Sigmoid colon (tissue), 7 donors: ENCODE measurements at places on chromosomes 2 and 18. TPM values are rescaled to one million over a fixed set of nuclear protein-coding genes. Genes with fewer than 3 reads are reported as not detected.

TPRKB gene
- 45.9 TPM for total RNA-seq

SEMA4F gene
- total RNA-seq: 3.9 TPM

PDE1A gene
- 17.2 TPM for total RNA-seq

TRAPPC12 gene
- 79.5 TPM for total RNA-seq

ADAM23 gene
- total RNA-seq: 0.99 TPM

IL36RN gene
- total RNA-seq: not detected

DNA sequence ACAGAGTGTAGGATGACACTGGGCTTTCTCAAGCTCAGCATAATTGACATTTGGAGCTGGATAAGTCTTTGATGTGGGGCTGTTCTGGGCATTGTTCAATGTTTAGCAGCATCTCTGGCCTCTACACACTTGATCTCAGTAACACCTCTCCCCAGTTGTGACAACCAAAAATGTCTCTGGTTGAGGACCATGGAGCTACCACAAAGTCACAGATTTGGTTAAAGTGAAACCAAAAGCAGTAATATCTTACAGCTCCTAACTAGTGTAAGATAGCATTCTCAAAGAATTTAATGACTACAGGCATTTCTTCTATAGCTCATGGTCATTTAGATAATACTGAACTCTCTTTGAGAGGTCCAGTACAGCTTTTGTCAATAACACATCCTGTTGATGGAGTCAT, 23.4 kb upstream of the PAX3 start:
- H3K27ac ChIP-seq: no peak overlapping the region
- no peak for DNase-seq
- H3K4me3 ChIP-seq: no peak overlapping the region
- H3K4me1 ChIP-seq: peaks cover 20% of the 10 kb centered on the region
- no peaks in the 10 kb centered on the region for H3K36me3 ChIP-seq

GRCh38 chr2:126781206-126781605, 117.5 kb upstream of the TEX51 start:
- H3K36me3 ChIP-seq: no peaks in the 10 kb centered on the region
- no peak overlapping the region for H3K27ac ChIP-seq
- no peak overlapping the region for H3K4me3 ChIP-seq
- H3K27me3 ChIP-seq: no peaks in the 10 kb centered on the region
- DNase-seq: no peak

DNA sequence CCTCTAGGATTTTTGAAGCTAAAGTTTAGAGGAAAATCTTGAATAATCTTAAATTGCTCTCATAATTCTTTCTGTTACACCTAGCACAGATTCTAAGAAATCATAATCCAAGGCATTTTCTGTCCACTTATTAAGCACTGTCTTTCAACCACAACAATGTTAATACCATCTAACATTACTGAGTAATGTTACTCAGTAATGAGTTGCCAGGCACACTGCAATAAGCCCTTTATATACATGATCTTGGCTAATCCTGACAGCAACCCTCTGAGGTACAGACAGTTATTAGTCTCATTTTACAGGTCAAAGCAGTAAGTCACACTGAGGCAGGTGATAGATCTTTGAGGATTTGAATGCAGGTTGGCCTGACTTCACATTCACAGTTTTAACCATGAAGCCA, 291.9 kb downstream of the ALK start:
- H3K27ac ChIP-seq: no peak overlapping the region
- H3K27me3 ChIP-seq: no peaks in the 10 kb centered on the region
- no peak for DNase-seq

GRCh38 chr2:15298770-15299169, 262.4 kb downstream of the NBAS start:
- H3K27ac ChIP-seq: no peak overlapping the region
- no peaks in the 10 kb centered on the region for H3K4me1 ChIP-seq
- no peaks in the 10 kb centered on the region for H3K27me3 ChIP-seq
- no peak overlapping the region for H3K4me3 ChIP-seq
- peak; percentile 86 for DNase-seq
- H3K36me3 ChIP-seq: peaks cover 12% of the 10 kb centered on the region

DNA sequence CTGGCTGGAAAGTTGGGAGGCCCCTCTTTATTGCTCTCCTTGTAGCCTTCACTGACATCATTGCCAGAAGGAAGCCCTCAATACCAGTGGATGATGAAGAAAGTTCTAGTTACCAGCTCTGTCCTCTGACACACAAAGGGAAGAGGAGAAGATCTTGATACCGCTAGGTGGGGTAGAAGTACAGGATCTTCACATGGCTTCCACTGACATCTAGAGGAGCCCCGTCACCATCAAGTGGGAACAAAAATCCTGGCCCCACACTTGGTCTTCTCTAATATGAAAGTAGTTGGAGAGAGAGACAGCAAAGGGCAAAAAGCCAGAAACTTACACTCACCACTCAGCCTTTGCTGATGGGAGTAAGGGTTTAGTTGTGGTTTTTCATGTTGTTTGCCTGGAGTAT, 12.4 kb downstream of the XIRP2 start:
- H3K4me3 ChIP-seq: no peak overlapping the region
- no peaks in the 10 kb centered on the region for H3K27me3 ChIP-seq
- H3K27ac ChIP-seq: no peak overlapping the region
- H3K36me3 ChIP-seq: no peaks in the 10 kb centered on the region
- no peak for DNase-seq

- H3K27me3 ChIP-seq: no peaks in the 10 kb centered on the region
- H3K4me1 ChIP-seq: peaks cover 6% of the 10 kb centered on the region
- no peak for DNase-seq
- no peaks in the 10 kb centered on the region for H3K36me3 ChIP-seq
Observed at GRCh38 chr2:100425573-100426383, 8.3 kb upstream of the CHST10 start.

GRCh38 chr2:201795607-201796477, 10.5 kb upstream of the CDK15 start:
- H3K27me3 ChIP-seq: no peaks in the 10 kb centered on the region
- H3K4me3 ChIP-seq: no peak overlapping the region
- no peaks in the 10 kb centered on the region for H3K4me1 ChIP-seq
- no peak overlapping the region for H3K27ac ChIP-seq

DNA sequence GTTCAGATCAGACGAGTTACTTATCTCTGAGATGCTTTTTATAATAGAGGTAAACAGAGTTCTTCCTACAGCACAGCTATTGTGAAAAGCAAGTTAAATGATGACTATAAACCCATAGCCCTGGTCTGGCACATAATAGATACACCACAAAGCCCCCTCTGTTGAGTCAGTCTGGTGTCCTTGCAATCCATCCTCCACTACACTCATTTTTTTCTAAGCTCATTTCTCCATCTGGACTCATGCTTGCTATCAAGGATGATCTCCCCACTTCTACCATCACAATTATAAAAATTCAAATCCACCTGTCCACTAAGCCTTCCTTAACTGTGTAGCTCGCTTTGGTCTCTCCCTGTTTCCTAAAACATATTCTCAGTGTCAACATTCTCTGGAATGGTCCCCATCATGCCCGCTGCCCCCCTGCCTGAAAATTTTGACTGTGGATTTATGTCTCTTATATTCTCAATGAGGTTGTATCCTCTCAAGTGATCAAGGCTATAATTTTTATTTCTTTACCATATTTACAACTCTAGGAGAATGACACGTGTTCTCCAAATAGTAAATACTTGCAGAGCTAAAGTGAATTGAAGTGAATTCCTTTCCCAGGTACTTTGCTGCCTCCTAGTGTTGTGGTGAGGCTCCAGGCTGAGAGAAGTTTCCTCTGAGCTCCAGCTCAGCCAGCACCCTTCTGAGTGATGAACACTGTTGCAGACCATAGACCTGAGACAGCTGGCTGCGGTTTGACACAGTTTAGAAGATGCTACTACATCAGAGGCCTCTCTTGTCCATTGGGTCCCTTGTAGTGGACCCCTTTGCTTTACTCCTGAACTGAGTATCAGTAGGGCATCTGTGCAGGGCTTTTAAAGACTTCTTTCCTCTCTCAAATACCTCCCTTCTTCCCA, 108.7 kb downstream of the DPP10 start:
- H3K36me3 ChIP-seq: no peaks in the 10 kb centered on the region
- H3K4me1 ChIP-seq: no peaks in the 10 kb centered on the region
- no peak for DNase-seq

DNA sequence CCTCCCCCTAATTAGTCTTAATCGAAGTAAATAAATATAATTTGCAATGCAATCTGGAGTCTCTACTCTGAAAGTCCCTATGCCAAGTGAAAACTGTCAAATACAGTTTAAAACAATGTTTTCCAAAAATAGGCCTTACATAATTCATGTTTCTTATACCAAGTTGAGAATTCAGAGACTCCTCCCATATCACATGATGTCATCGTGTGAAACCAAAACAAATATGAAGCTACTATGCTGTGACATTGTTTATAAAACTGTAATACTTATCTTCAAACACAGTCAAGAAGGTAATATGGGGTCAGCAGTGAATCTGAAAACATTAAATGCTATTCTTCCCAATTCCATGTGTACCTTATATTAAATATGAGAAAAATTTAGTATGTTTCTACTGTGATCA, 940.2 kb upstream of the FANCL start:
- H3K4me1 ChIP-seq: peaks cover 20% of the 10 kb centered on the region
- DNase-seq: no peak
- H3K36me3 ChIP-seq: no peaks in the 10 kb centered on the region
- no peak overlapping the region for H3K4me3 ChIP-seq
- no peak overlapping the region for H3K27ac ChIP-seq

GRCh38 chr18:61926532-61926931, 33.7 kb upstream of the RNF152 start:
- H3K36me3 ChIP-seq: no peaks in the 10 kb centered on the region
- DNase-seq: no peak
- no peak overlapping the region for H3K4me3 ChIP-seq
- H3K27ac ChIP-seq: no peak overlapping the region
- no peaks in the 10 kb centered on the region for H3K27me3 ChIP-seq

GRCh38 chr2:172438741-172439508, 11.5 kb downstream of the ITGA6 start:
- H3K27ac ChIP-seq: no peak overlapping the region
- no peaks in the 10 kb centered on the region for H3K36me3 ChIP-seq
- no peaks in the 10 kb centered on the region for H3K27me3 ChIP-seq
- no peak overlapping the region for H3K4me3 ChIP-seq

DNA sequence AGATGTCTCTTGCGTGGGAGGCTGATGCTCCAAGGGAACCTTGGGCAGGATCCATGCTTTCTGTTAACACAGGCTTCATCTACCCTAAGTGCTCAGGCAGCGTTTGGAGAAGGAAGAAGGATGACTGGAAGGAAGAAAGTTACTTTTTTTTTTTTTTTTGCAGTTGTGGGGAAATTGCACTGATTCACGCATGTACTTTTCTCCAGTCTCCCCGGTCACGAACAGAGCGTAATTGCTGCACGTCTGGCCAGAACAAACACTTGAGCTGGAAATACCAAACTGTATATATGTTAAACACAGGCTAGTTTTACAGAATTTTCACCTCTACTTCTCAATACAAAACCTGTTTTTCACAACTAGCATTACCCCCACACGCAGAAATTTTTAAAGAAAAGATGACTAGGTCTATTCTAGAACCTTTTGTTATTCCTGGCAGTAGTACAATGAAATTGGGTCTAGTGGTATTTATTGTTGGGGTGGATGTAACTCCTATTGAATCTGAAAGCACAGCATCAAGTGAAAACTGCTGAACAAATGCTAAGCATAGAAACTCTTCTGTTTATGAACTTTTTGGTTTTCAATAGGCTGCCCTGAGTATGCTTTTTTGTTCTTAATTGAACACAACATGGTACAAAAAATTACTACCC, 9.3 kb upstream of the SCYGR5 start:
- H3K4me1 ChIP-seq: no peaks in the 10 kb centered on the region
- DNase-seq: no peak
- no peaks in the 10 kb centered on the region for H3K36me3 ChIP-seq
- no peaks in the 10 kb centered on the region for H3K27me3 ChIP-seq
- no peak overlapping the region for H3K4me3 ChIP-seq

DNA sequence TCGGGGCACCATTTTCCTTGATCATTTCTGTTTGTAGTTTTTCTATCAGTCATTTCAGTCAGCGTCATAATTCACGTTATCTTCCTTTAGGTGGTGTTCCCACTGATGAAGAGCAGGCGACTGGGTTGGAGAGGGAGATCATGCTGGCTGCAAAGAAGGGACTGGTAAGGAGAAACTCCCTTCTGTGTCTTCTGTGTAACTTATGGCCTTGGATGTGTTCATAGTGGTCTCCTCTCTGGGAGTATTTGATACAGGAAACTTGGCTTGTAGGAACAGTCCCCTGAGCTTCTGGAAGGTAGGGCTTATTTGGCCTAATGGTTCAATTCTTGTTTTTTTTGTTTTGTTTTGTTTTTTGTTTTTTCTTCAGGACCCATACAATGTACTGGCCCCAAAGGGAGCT, 1.1 kb downstream of the COX5B start:
- no peak for DNase-seq
- peak overlapping the region; percentile 72 for H3K4me3 ChIP-seq
- H3K4me1 ChIP-seq: peaks cover 21% of the 10 kb centered on the region
- H3K36me3 ChIP-seq: peaks cover 37% of the 10 kb centered on the region

DNA sequence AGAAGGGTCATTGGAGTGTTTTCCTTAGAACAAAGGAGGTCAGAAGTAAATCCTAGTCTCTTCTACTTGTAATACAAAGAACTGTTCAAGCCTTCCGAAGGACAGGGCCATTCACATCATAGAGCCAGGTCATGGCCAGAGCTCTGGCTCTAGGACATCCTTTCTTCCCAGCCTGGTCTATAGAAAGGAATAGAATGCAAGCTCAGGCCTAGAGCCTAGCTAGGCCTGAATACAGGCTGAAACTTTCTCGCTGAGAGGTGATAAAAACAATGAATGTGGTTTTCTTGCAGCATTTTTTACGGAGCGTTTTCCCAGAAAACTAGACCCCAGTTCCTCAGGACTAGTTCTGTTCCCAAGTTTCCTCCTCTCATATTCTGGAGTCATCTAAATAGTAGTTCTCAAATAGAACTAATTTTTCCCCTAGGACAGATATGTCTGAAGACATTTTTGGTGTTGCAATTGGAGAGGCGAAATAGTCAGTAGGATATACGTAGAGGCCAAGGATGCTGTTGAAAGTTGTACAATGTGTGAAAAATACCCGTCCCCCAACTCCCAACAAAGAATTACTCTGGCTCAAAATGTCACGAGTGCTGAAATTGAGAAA, 6.8 kb downstream of the UGT1A6 start:
- no peak for DNase-seq
- H3K27ac ChIP-seq: no peak overlapping the region
- H3K36me3 ChIP-seq: no peaks in the 10 kb centered on the region
- no peak overlapping the region for H3K4me3 ChIP-seq
